Kidney (tissue), 22 donors: ENCODE measurements at places on chromosomes 11 and 22.

DNA sequence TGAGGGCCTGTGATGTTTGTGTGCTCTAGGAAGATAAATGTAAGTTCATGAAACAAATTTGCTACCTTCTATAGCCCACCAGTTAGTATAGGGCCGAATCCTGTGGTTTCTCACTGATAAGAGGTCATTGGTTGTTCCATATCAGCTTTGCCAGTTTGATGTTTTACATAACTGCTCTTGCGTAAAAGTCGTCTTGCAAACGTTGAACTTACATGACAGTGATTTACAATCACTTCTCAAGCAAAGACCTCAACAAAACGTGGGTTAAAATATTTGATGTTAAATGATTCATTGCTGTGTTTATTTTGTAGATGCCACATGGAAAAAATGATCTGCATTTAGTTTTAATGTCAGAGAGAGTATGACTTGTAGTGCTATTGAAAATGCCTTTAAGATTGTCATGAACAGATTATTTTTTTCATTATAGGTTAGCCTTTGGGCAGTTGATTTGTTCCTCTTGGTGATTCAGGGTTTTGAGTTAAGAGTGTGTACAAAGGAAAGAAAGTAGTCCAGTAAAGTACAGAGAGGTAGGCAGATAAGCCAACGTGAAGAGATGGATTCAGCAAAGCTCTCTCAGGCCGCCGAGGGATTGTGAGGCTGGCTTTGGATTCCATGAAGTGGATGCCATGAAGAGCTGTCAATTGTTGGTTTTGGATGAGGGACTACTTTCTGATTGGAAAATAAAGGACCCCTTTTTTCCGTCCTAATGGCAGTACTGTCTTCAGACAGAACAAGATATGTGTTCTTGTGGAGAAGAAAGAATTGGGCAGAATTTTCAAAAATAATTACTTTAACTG, 2.6 kb downstream of the EWSR1 start:
- DNase-seq, result no peak

DNA sequence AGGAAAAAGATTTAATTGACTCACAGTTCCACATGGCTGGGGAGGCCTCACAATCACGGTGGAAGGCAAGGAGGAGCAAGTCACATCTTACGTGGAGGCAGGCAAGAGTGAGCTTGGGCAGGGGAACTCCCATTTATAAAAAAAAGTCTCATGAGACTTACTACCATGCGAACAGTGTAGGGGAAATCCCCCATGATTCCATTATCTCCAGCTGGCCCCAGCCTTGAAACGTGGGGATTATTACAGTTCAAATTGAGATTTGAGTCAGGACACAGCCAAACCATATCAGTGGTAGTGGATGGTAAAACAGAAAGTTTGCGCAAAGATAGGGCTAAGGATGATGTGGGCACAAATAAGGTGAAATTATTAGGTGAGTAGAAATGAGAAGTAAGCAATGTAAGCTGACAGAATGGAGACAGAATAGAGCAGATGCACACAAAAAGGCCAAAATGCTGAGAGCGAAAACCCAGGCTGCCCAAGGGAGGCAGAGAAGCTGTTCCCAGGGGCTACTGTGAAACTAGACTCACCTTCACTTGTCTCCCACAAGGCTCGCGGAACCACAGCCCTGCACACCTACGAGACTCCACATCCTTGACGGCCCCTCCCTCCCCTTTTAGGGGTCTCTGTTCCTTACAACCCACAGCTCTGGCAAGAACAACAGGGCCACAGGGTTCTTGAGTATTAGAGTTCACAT, 377.6 kb downstream of the CADM1 start:
- DNase-seq, result no peak

GRCh38 chr11:43920598-43921419, 21.6 kb upstream of the C11orf96 start:
- no peak for DNase-seq

DNA sequence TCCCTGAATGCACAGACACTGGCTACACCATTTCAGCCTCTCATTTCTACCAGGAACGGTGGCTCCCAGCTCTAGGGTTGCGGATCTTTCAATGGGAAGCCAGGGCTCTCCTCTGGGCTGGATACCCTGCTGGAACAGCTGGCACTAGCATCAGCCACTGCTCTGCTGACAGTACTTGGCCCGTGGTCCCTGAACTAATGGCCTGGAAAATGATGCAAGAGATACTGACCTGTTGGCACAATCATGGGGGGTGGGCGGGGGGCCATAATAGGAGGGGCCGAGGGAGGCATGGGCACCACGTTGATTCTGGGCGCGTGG, 10.7 kb upstream of the TBC1D10A start:
- no peak for DNase-seq

- DNase-seq, result no peak
Measured at GRCh38 chr22:25630447-25630846, 66.0 kb downstream of the GRK3 start.

GRCh38 chr11:96943970-96944369, 554.2 kb downstream of the JRKL start:
- DNase-seq, result no peak

- DNase-seq, result no peak
Measured at GRCh38 chr11:45275828-45276227, 10.3 kb downstream of the SYT13 start.

DNA sequence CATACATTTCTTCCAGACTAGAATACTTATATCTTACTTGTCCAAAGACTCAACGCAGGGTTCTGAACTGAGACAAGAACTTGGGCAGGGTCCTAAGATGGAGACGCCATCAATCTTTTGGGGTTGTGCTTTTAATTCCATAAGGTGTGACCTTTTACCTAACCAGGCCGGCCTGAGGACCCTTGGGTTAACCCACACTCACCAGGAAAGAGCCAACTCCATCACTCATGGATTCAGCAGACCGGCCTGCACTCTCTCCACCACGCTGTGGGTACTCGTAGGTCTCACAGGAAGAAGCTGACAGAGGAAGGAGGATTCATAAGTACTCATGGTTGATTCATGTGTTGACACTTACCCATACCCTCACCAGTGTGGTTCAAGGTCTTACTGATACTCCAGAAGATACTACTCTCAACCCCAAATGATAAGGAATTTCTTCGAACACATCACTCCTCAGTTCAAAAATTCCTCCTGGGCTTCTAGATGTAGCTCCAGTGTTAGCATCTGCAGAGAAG, 36.2 kb downstream of the USP35 start:
- no peak for DNase-seq

- DNase-seq, result no peak
Measured at GRCh38 chr11:72829884-72830533, 15.8 kb downstream of the ATG16L2 start.

DNA sequence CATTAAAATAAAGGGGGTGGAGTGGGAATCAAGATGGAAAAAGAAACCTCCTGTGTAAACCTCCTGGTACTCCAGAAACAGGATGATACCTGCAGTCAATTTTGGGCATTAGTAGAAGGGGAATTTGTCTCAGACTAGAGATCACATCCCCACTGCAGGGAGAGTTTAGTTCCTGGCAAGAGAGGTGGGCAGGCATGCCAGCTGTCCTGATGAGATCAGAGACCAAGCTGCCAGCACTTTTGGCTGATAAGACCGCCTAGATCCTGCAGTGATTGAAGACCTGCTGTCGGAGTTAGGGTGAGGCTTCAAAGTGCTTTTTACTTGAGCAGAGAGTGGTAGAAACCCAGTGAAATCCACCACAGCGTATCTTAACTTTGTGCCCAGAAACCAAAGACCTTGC, 29.7 kb upstream of the NELL1 start:
- DNase-seq, result no peak
